Memory B cell (primary cell): ENCODE measurements at places on chromosomes 12 and 14.

DNA sequence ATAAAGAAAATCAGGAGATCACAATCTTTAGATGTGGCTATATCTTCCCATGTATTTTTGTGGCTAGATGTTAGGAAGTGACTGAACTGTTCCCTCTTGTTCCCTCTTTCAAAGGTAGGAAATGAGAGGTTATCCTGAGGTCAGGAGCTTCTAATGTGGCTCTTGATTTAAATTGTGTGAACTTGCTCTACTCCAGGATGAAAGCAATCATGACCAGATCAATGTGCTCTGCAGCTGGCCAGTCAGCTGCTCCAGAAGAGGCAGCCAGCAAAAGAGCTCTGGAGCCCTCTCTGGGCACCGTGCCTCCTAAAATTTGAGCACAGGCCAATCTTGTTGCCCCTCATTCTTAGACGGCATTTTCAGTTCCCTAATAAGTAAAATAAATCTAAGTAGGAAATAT lies 32.0 kb downstream of the CDK17 start:
- DNase-seq, result no peak

GRCh38 chr12:63977441-63977840 lies 132.9 kb downstream of the SRGAP1 start:
- no peak for DNase-seq

- DNase-seq, result no peak
These were observed 10.6 kb downstream of the TMEM121 start for GRCh38 chr14:105536691-105537579.

DNA sequence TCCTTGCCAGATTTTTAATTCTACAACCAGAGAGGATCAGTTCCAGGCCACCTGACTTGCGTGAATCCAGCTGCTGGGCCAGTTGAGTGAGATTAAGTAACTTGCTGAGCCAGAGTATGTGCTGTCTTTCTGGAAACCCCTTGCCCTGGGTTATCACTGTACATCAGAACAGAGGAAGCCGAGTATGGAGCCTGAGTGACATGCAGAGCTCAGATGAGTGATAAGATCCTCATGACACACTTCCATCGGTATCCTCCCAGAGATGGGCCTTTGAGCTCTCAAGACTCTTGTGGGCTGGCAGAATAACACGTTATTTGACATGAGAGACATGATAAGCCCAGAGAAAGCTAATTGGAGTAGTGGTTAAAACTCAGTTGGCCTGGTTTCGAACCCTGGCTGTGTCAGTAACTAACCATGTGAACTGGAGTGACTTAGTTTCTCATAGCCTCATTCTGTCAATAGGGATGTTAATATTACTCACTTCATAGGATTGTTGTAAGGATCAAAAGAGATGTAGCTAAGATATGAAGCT lies 388.1 kb downstream of the ZFP36L1 start:
- no peak for DNase-seq

DNA sequence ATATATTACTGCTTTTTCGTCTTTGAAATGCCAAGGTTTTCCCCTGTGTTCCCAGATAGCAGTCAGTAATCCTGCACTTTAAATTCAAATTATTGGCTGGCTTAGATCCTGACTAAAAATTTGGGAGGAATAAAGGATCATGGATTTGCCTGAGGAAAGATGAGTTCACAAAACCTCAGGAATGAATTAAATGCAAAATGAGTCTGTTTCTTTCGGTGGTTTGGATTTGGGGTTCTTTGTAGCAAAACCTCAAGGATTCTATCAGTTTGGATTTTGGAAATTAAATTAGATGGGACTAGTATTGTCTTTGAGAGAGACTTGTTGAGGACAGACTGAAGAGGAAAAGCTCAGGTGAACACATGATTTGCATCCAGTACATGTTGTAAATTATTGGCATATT lies 36.1 kb downstream of the PPFIBP1 start:
- DNase-seq, result no peak

- no peak for DNase-seq
These were observed 99.3 kb downstream of the SINHCAF start for GRCh38 chr12:31226639-31227038.

DNA sequence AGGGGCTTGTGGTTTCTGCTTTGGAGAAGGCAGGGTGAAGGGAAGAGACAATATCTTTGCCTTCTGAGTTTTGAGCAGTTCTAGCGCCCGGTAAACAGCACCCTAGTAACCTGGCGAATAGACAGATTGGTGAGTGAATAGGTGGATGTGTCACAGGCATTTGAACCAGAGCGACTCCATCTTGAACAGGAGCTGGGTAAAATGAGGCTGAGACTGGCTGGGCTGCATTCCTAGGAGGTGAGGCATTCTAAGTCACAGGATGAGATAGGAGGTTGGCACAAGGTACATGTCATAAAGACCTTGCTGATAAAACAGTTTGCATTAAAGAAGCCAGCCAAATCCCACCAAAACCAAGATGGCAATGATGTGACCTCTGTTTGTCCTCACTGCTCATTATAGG lies 643.6 kb upstream of the TMEM132C start:
- no peak for DNase-seq

GRCh38 chr12:3491938-3492792 lies 1.2 kb downstream of the PRMT8 start:
- no peak for DNase-seq

DNA sequence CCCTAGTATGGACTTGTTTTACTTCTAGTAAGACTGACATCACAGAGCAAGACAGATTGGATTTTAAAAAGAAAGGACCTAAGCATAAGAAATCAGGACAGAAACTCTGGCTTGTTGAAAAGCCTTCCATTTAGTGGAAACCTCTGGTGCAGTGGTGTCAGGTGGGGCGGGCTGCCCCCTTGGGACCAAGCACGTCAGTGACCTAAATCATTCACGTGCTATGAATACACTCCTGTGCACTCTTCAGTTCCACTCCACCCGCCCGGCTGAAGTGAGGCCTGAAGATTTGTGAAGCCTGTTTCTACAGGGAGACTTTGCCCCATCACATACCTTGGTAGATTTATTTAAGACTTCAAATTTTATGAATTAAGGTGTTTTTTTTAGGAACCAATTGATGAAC lies 58.2 kb upstream of the STRN3 start:
- peak; percentile 25 for DNase-seq

- peak; percentile 69 for DNase-seq
These were observed 545.1 kb upstream of the ATP2B1 start for GRCh38 chr12:90253674-90254181.

GRCh38 chr12:45991284-45992249 lies 1.2 kb upstream of the SCAF11 start:
- peak; percentile 35 for DNase-seq

GRCh38 chr14:91654836-91655235 lies 77.0 kb downstream of the CATSPERB start:
- DNase-seq, result no peak

DNA sequence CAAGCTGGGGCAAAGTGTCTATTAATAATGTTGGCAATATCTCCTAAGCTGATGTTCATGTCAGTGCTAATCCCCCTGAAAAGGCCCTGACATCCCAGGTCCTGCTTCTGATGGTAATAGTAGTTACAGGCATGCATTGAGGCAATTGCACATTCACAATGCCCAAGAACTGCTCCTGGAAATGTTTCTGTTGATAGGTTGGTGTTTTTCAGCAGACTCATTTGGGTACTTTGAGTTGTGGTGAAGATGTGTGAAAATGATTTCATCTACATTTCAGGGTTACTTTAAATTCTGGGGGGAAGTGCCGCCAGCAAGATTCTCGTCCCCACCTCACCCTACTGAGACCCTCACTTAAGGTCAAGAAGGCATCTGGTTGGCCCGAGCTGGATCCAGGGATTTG lies 92.9 kb downstream of the BBS10 start:
- no peak for DNase-seq

DNA sequence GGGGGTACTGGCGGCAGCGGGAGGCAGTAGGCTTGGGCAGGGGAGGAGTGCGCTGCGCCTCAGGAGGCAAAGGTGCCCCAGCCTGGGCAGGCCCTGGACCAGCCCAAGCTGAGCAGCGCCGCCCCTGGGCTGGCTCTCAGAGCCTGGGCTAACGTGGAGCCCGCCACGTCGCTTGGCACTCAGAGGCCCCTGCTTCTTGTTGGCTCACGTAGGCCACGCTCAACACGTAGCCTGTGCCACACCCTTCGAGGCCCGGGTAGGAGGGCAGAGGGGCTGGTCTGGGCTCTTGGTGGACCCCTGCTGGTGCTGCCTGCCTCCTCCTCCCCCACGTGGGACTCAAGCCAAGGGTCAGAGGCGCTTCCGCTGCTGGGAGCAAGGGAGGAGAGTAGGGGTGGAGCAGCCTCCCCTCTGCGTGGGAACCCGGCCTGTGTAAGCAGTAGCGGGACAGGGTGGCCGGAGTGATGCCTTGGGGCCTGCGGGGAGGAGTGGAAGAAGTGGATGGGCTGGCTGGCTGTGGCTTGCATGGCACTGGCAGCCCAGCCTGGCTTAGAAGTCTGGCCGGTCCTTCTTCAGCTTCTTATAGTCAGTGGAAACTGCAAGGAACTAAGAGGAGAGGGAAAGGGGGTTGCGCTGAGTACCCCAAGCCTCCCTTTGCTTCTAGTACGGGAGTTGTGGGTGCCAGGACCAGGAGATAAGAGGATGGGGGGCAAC lies 5.7 kb downstream of the SHMT2 start:
- DNase-seq, result peak; percentile 27

DNA sequence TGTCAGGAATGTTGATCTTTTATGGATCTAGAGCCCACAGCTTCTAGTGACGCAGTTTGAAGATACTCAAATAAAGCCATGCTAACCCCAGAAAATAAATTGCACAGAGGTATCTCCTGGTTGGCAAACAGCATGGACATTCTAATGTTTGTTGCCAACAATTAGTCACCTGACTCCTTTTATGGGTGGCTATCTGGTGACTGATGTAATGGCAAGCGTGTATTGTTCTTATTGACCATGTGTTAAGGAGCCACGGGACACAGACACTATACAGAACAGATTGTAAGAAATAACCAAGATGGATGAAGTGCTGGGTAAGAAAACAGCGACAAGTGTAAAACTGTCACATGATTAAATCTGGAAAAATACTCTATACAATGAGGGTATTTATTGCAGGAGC lies 401.3 kb upstream of the PDE3A start:
- no peak for DNase-seq

- DNase-seq, result no peak
These were observed 300.3 kb downstream of the ZFP36L1 start for GRCh38 chr14:68492381-68493151.

DNA sequence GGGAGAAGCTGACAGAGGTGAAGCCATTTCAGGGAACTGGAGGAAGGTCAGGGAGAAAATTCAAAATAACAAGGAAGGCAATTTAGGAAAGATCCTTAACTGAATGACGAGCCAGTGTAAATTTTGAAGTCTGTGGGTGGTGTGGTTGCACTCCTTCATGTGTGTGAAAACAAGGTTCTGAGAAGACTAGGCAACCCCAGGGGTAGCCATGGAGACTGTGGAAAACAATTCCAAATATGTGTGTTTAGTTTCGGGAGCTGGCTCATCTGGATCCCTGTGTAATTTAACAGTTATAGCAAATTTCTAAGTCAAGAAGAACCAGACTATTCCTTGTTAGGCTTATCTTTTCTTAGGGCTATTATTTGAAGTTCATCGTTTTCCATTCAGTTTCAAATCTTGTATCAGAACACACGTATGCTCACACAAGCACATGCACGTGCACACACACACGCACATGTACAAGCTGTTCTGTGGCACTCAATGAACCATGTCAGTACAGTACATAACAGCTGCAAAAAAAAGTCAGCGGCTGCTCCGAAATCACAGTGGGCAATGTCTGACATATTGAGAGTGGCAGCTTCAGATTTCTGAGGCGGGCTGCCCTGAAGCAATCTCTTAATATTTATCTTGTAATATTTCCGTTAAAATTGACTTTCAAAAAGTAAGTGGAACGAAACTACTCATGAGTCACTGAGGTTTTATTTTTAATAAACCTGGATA lies 411.2 kb downstream of the AEBP2 start:
- DNase-seq, result no peak

GRCh38 chr12:14833952-14834351 lies 9.4 kb downstream of the ART4 start:
- no peak for DNase-seq

- DNase-seq, result no peak
These were observed 158.7 kb downstream of the EGLN3 start for GRCh38 chr14:33792009-33792719.

DNA sequence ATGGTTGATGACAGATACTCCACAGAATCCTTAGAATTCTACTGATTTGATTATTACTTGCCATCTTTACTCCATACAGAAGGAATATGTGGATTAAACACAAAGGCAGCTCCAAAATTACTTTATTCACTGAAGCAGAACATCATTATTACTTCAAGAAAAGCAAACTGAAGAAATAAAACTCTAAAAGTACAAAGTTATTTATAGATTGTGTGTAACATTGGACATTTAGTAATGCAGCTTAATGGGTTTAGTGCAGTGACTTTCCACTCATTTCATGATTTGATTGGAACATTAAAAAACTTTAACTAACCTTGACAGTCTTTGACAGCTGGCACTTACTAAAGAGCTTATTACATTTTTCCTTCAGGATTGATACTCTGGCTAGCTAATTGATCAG lies 59.0 kb upstream of the ATP2A2 start:
- DNase-seq, result no peak

DNA sequence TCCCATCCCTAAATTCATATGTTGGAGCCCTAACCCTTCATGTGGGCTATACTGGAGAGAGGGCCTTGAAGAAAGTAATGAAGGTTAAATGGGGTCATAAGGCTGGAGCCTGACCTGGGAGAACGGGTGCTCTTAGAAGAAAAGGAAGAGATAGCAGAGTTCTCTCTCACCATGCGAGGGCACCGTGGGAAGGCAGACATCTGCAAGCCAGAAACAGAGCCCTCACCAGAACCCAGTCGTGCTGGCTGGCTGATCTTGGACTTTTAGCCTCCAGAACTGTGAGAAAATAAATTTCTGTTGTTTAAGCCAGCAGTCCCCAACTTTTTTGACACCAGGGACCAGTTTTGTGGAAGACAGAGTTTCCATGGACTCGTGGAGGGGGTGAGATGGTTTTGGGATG lies 149.3 kb downstream of the ATP23 start:
- DNase-seq, result no peak
